Breast epithelium (tissue), 4 donors: ENCODE measurements at places on chromosomes 13 and 19.

- no peak for DNase-seq
These were observed 10.3 kb downstream of the GJA3 start for GRCh38 chr13:20150561-20150960.

GRCh38 chr13:99960663-99961311, 10.8 kb downstream of the ZIC5 start:
- DNase-seq = no peak

DNA sequence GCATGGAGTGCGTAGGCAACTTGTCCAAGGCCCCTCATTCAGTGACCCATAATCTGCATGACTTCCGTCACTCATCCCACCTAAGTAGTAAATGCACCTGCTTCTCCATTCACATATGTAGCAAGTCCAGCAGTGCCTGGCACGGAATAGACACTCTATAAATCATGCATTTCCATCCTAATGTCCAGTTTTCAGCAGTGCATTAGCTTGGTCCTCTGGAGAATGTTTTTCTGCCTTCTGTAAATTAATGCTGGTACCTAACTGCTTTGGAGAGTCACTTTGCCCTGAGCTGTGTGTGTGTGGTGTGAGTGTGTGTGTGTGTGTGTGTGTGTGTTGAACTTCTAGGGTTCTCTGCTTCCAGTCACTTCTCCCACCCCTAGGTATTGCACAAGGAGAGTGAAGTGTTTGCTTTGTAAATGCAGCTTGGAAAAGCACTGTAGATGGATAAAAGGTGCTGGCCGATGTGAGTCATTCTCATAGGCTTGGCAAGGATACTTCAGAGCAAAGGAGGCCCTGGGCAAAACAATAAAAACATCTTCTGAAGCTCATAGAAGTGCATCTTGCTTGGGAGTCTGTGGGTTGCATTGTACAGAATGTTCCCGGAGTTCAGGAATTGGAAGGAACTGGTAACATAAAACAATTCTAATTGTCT, 181.8 kb downstream of the KATNAL1 start:
- DNase-seq = no peak

DNA sequence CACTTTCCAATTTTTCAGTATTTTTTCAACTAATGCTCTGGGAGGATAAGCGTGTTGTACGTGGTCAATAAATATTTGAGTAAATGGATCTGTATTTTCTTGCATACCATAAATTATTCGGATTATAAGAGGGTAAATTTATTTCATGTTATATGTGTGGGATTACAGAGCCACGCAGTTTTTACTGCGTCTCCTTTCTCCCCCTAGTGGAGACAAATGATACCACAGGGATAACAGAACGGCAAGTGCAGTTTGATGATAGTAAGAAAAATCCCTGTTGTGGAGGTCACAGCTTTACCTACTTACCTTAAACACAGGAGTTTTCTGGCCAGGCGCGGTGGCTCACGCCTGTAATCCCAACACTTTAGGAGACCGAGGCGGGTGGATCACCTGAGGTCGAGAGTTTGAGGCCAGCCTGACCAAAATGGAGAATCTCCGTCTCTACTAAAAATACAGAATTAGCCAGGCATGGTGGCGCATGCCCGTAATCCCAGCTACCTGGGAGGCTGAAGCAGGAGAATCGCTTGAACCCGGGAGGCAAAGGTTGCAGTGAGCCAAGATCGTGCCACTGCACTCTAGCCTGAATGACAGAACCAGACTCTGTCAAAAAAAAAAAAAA, 16.8 kb downstream of the MBD3L2B start:
- DNase-seq = no peak

DNA sequence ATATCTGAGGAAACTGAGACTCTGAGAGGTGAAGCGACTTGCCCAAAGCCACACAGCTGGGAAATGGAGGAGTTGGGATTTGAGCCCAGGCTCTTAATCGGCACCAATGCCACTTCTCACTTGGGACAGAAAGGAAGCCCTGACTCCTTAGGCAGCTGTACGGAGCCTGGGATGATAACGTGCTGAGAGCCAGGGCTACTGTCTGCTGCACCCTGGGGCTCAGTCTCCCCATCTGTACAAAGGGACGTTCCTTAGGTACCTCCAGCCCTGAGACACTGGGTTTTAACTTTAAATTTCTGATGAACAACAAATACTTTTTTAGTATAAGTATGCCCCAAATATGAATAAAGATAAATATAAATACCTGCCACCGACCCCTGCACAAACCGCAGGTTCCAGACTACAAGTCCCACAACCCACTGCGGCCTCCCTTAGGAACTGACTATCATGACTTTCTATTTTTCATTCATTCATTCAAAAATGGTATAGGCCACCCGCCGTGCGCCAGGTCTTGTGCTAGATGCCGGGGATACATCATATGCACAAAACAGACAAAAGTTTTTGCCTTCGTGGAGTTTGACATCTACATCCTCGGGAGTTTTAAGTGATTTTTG, 776 bp upstream of the NCLN start:
- DNase-seq = peak; percentile 69
